ENCODE measurements at places on chromosomes 7 and 10. TPM values are rescaled to one million over a fixed set of nuclear protein-coding genes. Genes with fewer than 3 reads are reported as not detected.

Gene VPS37D
- total RNA-seq, result 4.5 TPM

Gene LRRTM3
- 0.31 TPM for total RNA-seq

Gene CNTNAP2
- total RNA-seq, result 0.49 TPM

Gene UBE2H
- total RNA-seq, result 92.1 TPM

Gene PLEKHS1
- total RNA-seq, result 0.22 TPM

Gene EN2
- total RNA-seq, result not detected

Data from sciatic nerve (tissue), 2 donors.